ENCODE measurements at places on chromosomes 4 and X.

DNA sequence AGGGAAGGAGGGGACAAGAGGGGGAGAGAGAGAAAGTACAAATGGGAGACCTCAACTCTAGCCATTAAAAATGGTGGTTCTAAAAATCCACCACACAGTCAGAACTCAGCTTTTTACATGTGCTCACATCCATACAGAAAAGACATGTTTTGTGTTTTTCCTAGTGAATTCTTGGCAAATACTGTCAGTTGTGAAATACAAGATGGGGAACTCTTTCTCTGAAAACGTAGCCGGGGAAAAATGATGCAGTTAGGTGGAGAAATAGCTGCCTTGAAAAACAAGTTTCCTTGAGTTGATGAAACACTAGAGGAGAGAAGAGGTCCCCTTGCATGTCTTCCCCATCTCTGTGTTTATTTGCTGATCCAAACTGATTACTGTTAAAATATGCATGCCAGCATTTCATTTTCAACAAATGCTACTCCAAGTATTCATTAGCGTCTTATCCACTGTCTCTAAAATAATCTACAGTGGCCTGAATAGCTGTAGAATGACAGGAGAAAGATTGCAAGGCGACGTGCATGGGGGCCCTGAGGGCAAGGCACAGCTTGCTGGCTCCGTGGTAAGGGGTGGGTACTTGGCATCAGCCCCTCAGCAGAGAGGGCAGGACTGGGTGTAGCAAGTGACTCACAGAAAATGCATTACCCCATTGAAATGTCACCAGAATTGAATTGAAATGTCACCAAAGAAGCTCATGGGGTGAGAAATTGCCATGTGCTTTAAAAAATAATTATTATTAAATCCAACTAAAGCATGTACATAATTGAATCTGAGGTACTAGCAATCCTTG, 48.1 kb upstream of the TBL1X start:
- peak; percentile 74 for DNase-seq

DNA sequence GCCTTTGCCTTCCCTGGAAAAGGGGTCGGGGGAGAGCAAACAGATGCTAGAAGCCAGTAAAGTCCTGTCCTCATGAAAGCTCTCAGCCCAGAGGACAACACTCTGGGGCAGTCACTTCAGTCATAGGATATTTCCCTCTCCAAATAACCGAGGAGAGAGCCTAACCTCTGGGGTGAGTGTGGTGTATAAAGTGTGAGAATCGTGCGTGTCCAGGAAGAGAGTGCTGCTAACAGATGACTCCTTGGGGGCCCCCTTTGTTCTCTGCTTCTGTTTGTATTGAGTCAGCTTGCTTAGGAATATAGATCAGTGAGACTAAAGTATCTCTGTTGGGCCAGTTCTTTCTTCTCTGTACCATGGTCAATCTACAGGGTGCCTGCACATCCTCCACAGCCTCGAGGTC, 247.2 kb downstream of the PALLD start:
- no peak for DNase-seq

- no peak for DNase-seq
Observed at GRCh38 chrX:129512409-129512808, 10.9 kb downstream of the SMARCA1 start.

GRCh38 chrX:48883729-48884128, 13.8 kb downstream of the TIMM17B start:
- DNase-seq = no peak

DNA sequence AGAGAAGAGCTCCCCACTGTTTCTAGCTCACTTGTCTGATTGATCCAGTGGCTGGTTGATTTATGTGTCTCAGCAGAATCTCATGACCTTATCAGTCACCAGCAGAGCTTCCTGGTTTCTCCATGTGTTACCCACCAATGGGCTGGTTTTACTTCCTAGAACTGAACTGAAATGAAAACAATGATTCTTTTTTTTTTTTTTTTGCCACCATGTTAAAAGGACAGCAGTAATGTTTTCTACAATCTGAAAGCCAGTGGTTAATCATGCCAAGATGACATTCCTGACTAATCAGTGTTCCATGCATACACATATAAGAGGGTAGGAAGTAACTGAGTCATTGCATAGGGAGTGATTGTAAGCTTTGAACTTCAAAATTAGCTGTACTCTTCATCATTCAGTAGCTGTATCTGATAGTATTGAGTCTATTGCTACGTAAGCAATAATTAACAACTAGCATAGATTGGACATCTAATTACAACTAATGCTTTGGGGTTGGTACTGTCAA, 67.7 kb downstream of the SLC4A4 start:
- peak; percentile 23 for DNase-seq

GRCh38 chrX:38018766-38019425, 12.5 kb downstream of the SYTL5 start:
- DNase-seq = peak; percentile 3

GRCh38 chr4:140726776-140727500, 29.2 kb downstream of the TBC1D9 start:
- no peak for DNase-seq
